Endothelial cell of umbilical vein (primary cell): ENCODE measurements at places on chromosomes 4 and X. TPM values are rescaled to one million over a fixed set of nuclear protein-coding genes. Genes with fewer than 3 reads are reported as not detected.

- no peaks in the 10 kb centered on the region for H3K36me3 ChIP-seq
- DNase-seq = no peak
- no peaks in the 10 kb centered on the region for H3K4me1 ChIP-seq
- peaks cover 5% of the 10 kb centered on the region for H3K27me3 ChIP-seq
- H3K27ac ChIP-seq = no peak overlapping the region
- no peak overlapping the region for H3K4me3 ChIP-seq
Measured at GRCh38 chr4:7168106-7168505, 24.2 kb upstream of the SORCS2 start.

DNA sequence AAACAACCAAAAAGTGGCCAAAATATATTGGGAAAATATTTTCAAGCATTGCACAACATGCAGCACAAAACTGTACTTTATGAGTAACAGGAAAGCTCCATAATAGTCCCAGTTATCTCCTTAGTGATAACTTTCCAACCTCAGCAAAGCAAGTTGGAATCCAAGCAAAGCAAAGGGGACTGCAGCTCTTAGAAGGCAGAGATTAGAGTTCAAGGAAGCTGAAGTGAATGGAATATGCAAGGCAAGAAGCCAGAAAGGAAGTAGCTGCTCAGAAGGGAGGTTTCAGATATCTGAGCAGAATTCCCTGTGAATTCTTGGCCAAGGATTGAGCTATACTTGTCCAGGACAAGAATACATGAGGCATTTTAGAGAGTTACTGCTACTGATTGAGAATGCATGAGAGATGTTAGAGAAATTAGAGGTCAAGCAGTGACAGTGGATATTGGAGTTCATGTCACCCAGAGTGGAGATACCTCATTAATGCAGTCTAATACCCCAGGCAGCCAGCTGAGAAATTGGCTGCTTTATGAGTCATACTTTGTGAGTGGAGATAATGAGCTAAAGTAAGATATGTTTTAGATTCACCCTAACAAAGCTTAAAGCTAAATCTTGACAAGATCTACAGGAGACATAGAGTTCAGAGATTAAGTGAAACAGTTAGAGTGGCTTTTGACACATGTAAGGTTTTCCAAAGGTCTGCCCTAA lies 102.8 kb downstream of the INPP4B start:
- H3K27ac ChIP-seq = no peak overlapping the region
- no peak overlapping the region for H3K4me3 ChIP-seq
- peaks cover 3% of the 10 kb centered on the region for H3K4me1 ChIP-seq
- H3K36me3 ChIP-seq = no peaks in the 10 kb centered on the region

DNA sequence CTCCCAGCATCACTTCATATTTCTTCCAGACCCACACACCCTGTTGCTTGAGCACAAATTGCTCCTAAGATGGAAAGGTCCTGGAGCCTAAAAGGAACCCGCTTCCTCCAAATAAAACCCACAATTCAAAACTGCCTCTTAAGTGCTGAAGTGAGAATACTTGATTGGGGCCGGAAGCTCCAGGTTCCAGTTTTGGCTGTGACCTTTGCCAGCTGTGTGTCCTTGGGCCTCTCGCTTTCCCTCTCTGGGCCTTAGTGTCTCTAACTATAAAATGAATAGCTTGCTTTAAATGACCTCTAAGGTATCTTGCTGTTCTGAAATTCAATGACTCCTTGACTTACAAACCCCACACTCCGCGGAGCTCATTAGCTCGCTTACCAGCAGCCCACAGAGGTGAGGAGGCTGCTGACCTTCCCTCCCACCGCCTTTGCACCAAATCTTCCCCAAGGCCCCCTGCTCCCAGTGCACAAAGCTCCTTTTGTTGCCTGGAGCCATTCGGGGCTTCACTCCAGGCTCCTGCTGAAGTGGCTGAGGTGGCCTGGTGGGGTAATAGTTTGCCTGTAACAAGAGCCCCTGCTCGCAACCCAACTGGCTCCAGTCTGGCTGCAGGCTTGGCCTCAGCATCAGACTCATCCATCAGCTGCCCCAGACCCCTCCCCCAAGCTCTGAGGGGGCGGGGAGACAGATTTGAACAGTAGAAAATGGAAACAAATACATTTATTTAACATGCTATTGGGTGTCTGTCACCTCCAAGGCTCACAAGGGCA lies 21.8 kb downstream of the STARD8 start:
- no peak for DNase-seq
- H3K27ac ChIP-seq = no peak overlapping the region
- H3K4me3 ChIP-seq = no peak overlapping the region
- H3K27me3 ChIP-seq = no peaks in the 10 kb centered on the region
- peaks cover 5% of the 10 kb centered on the region for H3K4me1 ChIP-seq

Gene CCKAR
- not detected in 2 replicates for polyA plus RNA-seq

- DNase-seq = no peak
- no peaks in the 10 kb centered on the region for H3K27me3 ChIP-seq
- no peak overlapping the region for H3K27ac ChIP-seq
- H3K36me3 ChIP-seq = no peaks in the 10 kb centered on the region
Measured at GRCh38 chr4:5260121-5260520, 208.8 kb downstream of the STK32B start.

DNA sequence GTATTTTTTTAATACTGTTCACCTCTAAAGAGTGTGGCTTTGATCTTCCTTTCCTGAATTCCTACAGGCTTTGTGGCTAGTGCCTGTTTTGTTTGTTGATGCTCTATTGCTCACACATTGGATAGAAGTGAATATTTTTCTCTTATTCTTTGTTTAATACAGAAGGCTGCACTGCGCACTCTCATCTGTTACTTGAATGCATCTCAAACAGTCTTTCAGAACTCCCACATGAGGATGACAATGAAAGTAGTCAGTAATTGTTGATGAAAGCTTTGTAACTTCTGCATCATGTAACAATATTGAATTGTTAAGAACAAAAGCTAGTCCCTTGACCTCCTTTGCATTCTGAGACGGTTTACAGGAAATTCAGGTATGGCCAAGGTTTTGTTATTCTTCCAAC lies 29.1 kb upstream of the GALNT7 start:
- no peak overlapping the region for H3K4me3 ChIP-seq
- no peaks in the 10 kb centered on the region for H3K4me1 ChIP-seq
- DNase-seq = no peak

Gene HTN3
- not detected in 2 replicates for polyA plus RNA-seq

- H3K27ac ChIP-seq = no peak overlapping the region
- no peaks in the 10 kb centered on the region for H3K27me3 ChIP-seq
- no peak overlapping the region for H3K4me3 ChIP-seq
- peaks cover 21% of the 10 kb centered on the region for H3K4me1 ChIP-seq
- DNase-seq = peak; percentile 9
Measured at GRCh38 chr4:26896636-26897035, 36.0 kb downstream of the STIM2 start.

DNA sequence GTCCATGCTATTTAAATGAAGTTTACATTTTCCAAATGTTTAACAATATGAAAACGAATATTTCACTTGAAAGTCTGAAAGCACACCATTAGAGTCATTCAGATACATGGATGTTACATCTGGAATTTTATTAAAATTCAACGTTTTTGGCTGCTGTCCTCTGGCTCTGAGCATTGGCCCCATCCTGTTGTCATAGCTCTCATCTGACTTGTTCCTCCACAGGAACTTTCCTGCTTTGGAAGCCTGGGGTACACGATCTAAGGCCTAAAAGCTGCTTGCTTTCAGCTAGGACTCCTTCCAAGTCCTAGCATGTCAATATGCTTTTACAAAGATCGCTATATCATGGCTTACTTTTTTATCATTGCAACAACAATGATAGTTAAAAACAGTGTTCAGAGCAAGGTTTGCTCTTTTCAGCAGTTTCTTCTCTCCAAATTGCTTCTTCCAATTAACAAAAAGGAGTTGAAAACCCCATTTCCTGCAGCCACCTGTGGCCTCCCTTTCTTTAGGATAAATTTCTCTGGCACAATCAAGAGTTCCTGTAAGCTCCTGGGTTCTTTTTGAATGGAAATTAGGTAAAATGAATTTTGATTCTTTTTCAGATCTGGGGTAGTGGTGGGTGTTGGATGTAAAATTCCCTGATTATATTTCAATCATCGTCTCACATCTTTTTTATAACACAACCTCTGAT lies 413.4 kb upstream of the AGA start:
- H3K27me3 ChIP-seq = no peaks in the 10 kb centered on the region
- H3K27ac ChIP-seq = no peak overlapping the region
- no peak for DNase-seq
- H3K4me1 ChIP-seq = no peaks in the 10 kb centered on the region
- no peak overlapping the region for H3K4me3 ChIP-seq

DNA sequence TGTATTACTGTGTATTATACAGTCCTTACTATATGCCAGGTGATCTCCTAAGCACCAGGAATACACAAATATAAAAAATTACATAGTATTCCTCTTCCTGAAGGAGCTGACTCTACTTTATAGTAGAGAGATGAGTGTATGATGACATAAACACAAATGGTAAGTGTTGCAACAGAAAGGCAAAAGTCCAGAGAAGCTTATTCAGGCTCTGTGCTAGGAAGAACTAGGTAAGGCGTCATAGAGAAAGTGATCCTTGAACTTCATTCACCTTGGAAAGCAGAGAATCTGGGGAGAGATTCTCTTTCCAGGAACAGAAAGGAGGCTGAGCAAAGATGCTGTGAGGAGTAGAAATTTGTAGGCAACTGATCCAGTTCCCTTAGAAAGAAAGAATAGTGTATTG lies 115.0 kb upstream of the KCNIP4 start:
- no peak overlapping the region for H3K27ac ChIP-seq
- no peaks in the 10 kb centered on the region for H3K36me3 ChIP-seq
- no peaks in the 10 kb centered on the region for H3K4me1 ChIP-seq
- DNase-seq = no peak

DNA sequence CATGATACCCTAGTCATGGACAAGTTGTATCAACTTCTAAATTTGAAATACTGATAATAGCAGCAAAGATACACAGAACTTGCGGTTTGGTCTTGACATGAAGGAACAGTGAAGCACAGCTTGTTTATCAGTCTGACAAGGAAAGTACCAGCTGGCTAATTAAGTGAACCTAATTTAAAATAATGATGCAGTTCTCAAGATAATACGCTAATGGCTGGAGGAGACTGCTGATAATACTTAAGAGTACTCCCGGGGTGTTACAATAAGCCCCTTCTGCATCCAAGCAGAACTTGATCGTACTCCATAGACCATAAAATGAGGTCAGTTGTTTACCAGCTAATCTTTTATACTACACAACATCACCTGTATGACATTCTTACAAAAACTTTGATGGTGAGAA lies 697.5 kb downstream of the FSTL5 start:
- no peak overlapping the region for H3K27ac ChIP-seq
- no peaks in the 10 kb centered on the region for H3K4me1 ChIP-seq
- no peaks in the 10 kb centered on the region for H3K36me3 ChIP-seq
- H3K27me3 ChIP-seq = no peaks in the 10 kb centered on the region
- H3K4me3 ChIP-seq = no peak overlapping the region

- peak; percentile 69 for DNase-seq
- H3K27ac ChIP-seq = peak overlapping the region; percentile 90
- H3K27me3 ChIP-seq = no peaks in the 10 kb centered on the region
- H3K36me3 ChIP-seq = no peaks in the 10 kb centered on the region
- peaks cover 12% of the 10 kb centered on the region for H3K4me1 ChIP-seq
Measured at GRCh38 chr4:39528061-39528465, 824 bp upstream of the UGDH start.

DNA sequence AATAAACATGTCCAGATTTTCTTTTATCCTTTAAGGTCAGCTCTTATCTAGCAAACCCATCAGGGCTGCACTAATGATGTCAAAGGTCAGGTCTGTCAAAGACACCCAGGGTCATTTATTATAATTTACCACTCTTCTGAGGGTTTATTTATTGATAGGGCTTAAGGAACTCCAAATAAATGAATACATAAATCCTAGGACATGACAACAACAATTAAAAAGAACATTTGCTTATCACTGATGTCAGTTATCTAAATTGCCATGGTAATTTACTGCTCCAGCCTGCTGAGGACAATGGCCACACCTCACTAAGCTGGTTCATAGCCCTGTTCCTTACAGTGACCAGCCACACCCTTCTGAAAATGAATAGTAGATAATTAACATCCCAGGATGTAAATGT lies 317.1 kb downstream of the UNC5C start:
- no peak overlapping the region for H3K4me3 ChIP-seq
- no peak for DNase-seq
- no peak overlapping the region for H3K27ac ChIP-seq
- no peaks in the 10 kb centered on the region for H3K27me3 ChIP-seq

DNA sequence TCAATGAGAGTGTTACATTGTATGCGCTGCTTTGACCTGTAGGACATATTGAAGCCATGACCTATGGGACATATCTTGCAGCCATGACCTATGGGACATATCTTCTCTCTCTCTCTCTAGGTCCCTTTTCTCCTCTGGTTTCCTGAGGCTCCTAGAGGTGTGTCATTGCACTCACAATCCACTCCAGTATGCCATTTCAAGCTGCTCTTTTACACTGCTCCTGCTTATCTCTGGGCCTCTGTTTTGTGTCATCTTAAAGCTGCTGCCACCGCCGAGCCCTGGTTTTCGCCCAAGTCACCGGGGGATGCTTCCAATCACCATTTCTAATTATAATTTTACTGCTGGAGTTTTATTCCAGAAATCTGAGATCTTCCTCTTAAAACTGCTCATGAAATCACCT lies 336.1 kb downstream of the GALNTL6 start:
- no peaks in the 10 kb centered on the region for H3K27me3 ChIP-seq
- no peaks in the 10 kb centered on the region for H3K36me3 ChIP-seq
- H3K27ac ChIP-seq = no peak overlapping the region
- no peaks in the 10 kb centered on the region for H3K4me1 ChIP-seq
- DNase-seq = no peak

GRCh38 chr4:81214144-81214880 lies 710 bp downstream of the PRKG2 start:
- H3K4me3 ChIP-seq = no peak overlapping the region
- H3K27ac ChIP-seq = no peak overlapping the region
- H3K27me3 ChIP-seq = peaks cover 16% of the 10 kb centered on the region
- DNase-seq = no peak
- H3K36me3 ChIP-seq = no peaks in the 10 kb centered on the region
- H3K4me1 ChIP-seq = no peaks in the 10 kb centered on the region

Gene RAB33A
- 1.3 and 1.6 TPM in 2 replicates for polyA plus RNA-seq

DNA sequence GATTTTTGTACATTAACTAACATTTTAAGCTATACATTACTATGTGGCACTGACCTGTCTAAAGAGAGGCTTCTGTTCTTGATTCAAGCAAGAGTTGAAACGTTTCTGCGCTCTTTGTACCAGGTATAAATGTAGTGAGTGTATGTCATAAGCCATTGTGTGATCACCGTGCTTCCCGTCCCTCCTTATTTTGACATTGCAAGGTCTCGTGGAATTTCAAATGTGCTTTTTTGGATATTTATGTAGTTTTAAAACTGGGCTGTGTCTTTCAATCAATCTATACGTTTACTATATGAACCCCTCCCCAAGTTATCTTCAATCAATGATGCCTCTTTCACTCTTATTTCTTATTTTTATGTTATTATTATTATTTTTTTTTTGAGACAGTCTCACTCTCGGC lies at the start of gene KLHL15:
Gene KLHL15, minus strand, starts transcription at position 101 of the 400 bp plus-strand sequence. CDS start 20,493 bp downstream, outside the sequence.
- peak within 1 kb of the TSS; percentile 49 for H3K4me3 ChIP-seq
- H3K4me1 ChIP-seq = peaks cover 8% of the 10 kb centered on the region
- DNase-seq = no peak

- no peaks in the 10 kb centered on the region for H3K36me3 ChIP-seq
- no peak overlapping the region for H3K4me3 ChIP-seq
- no peaks in the 10 kb centered on the region for H3K4me1 ChIP-seq
- H3K27ac ChIP-seq = no peak overlapping the region
- H3K27me3 ChIP-seq = no peaks in the 10 kb centered on the region
- DNase-seq = peak; percentile 17
Measured at GRCh38 chr4:56786955-56787354, 34.5 kb downstream of the SPINK2 start.

- no peak overlapping the region for H3K4me3 ChIP-seq
- H3K27ac ChIP-seq = no peak overlapping the region
- H3K4me1 ChIP-seq = no peaks in the 10 kb centered on the region
Measured at GRCh38 chr4:101528526-101528925, 181.2 kb upstream of the PPP3CA start.

Gene DMRTC1
- polyA plus RNA-seq = not detected in 2 replicates
